HTR-8/SVneo (cell line): ENCODE measurements at places on chromosomes 11 and 22.

DNA sequence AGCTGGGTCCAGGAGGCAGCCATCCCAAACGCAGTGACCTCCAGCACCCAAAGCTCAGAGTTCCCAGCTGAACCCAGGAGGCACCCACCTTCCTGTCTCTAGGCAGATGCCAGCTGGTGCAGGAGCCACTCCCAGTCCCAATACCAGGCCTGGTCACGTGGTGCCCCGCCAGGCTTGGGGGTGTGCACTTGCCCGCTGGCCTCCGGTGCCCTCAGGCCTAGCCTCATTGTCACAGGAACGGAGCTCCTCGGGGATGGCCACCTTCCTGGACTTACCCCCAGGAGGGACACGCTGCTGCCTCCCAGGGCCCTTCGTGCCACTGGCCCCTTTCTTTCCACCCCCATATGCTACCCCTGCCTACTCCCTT is 4.6 kb downstream of the BID start:
- no peak for DNase-seq

DNA sequence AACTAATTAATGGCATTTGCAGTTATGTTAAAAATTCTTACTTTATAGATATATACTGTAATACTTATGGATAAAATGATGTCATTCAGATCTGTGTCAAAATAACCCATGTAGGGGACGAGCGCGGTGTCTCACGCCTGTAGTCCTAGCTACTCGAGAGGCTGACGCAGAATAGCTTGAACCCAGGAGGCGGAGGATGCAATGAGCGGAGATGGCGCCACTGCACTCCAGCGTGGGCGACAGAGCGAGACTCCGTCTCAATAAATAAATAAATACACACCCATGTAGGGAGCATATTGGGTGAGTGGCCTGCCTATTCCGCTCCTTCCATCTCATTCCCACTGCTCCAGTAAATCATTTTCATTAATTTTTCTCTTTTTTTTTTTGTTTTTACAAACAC is 7.1 kb downstream of the SNU13 start:
- DNase-seq, result no peak

- DNase-seq, result no peak
Measured at GRCh38 chr11:72685560-72686480, 11.6 kb upstream of the PDE2A start.

DNA sequence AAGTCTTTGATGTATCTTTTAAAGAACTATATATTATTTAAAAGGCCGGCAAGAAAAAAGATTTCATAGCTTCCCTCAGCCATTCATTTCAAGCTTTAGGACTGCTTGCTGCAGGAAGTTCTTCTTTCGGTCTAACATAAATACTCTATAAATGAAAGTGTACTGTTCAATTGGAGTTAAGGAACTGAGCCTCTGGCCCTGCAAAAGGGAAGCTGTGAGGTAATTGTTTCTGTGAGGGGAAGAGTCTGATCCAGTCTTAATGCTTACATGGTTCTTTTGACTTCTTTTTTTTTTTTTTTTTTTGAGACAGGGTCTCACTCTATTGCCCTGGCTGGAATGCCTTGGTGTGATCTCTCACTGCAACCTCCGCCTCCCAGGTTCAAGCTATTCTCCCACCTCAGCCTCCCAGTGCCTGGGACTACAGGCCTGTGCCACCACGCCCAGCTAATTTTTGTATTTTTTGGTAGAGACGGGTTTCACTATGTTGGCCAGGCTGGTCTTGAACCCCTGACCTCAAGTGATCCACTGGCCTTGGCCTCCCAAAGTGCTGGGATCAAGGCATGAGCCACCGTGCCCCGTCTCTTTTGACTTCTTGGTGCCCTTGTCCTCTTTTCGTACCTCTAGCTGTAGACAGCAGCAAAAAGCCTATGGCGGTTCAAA is 4.7 kb upstream of the TRIM29 start:
- no peak for DNase-seq

GRCh38 chr11:7844986-7845385 is 48.2 kb upstream of the OR5P2 start:
- no peak for DNase-seq

- DNase-seq, result no peak
Measured at GRCh38 chr11:102757823-102758549, 22.4 kb downstream of the MMP10 start.

DNA sequence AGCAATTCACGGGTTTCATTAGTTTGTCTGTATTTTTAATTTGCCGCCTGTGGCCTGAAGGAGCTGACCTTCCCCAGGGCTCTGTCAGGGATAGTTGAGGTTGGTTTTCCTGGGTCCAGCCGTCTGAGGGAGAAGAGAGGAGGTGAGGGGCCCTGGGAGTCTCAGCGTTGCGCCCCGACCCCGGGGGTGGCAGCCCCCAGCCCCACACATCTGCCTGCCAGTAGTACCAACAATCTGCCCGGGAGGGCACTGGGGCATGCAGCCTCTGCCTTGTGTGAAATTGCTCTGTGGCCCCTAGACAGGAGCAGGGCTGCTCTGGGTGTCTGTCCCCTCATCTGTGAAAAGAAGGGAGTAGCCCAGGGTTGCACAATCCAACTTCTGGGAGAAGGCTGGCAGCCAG is 6.6 kb downstream of the B3GAT1 start:
- no peak for DNase-seq
